ENCODE measurements at places on chromosomes 2 and 18.

DNA sequence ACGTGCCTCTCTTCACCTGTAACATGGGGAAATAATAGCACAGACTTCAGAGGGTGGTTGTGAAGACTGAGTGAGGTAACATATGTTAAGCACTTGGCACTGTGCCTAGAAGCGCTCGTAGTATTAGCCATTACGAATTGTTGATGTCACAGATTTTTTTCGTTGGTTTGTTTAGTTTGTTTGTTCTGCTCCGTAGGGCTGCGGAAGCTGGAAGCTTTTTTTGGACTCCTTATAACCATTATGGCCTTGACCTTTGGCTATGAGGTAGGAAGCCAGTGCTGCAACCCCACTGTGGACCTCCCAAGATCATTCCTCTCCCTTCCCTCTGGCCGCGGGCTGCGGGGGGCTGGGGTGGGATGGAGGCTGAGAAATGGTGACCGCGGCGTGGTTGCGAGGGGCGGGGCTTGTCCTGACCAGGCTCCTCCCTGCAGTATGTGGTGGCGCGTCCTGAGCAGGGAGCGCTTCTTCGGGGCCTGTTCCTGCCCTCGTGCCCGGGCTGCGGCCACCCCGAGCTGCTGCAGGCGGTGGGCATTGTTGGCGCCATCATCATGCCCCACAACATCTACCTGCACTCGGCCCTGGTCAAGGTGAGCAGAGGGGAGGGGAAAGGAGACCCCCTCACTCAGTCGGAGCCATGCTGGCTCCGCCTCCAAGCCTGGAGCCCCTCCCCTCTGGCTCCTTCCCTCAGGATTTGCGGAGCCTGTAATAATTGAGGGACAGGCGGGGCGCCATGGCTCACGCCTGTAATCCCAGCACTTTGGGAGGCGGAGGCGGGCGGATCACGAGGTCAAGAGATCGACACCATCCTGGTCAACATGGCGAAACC is 5.5 kb downstream of the SLC11A1 start:
- H3K27me3 ChIP-seq: peaks cover 2% of the 10 kb centered on the region
- no peak overlapping the region for H3K27ac ChIP-seq
- no peaks in the 10 kb centered on the region for H3K36me3 ChIP-seq
- H3K4me1 ChIP-seq: no peaks in the 10 kb centered on the region
- peak overlapping the region; percentile 71 for H3K4me3 ChIP-seq

GRCh38 chr2:45272549-45273265 is 263.5 kb upstream of the SIX2 start:
- DNase-seq: no peak
- H3K27ac ChIP-seq: no peak overlapping the region
- H3K4me1 ChIP-seq: peaks cover 2% of the 10 kb centered on the region
- H3K4me3 ChIP-seq: no peak overlapping the region
- no peaks in the 10 kb centered on the region for H3K27me3 ChIP-seq

- peaks cover 7% of the 10 kb centered on the region for H3K4me1 ChIP-seq
- no peak overlapping the region for H3K4me3 ChIP-seq
- H3K36me3 ChIP-seq: no peaks in the 10 kb centered on the region
- H3K27me3 ChIP-seq: no peaks in the 10 kb centered on the region
Measured at GRCh38 chr18:11155034-11155759, 5.8 kb upstream of the PIEZO2 start.

GRCh38 chr2:47602996-47603395 is 179.9 kb upstream of the MSH6 start:
- no peak for DNase-seq
- H3K27me3 ChIP-seq: no peaks in the 10 kb centered on the region
- H3K27ac ChIP-seq: no peak overlapping the region
- no peak overlapping the region for H3K4me3 ChIP-seq
- no peaks in the 10 kb centered on the region for H3K36me3 ChIP-seq

- no peaks in the 10 kb centered on the region for H3K4me1 ChIP-seq
- H3K27me3 ChIP-seq: no peaks in the 10 kb centered on the region
- no peak overlapping the region for H3K4me3 ChIP-seq
- no peak for DNase-seq
Measured at GRCh38 chr2:226934546-226935201, 98.8 kb downstream of the RHBDD1 start.

DNA sequence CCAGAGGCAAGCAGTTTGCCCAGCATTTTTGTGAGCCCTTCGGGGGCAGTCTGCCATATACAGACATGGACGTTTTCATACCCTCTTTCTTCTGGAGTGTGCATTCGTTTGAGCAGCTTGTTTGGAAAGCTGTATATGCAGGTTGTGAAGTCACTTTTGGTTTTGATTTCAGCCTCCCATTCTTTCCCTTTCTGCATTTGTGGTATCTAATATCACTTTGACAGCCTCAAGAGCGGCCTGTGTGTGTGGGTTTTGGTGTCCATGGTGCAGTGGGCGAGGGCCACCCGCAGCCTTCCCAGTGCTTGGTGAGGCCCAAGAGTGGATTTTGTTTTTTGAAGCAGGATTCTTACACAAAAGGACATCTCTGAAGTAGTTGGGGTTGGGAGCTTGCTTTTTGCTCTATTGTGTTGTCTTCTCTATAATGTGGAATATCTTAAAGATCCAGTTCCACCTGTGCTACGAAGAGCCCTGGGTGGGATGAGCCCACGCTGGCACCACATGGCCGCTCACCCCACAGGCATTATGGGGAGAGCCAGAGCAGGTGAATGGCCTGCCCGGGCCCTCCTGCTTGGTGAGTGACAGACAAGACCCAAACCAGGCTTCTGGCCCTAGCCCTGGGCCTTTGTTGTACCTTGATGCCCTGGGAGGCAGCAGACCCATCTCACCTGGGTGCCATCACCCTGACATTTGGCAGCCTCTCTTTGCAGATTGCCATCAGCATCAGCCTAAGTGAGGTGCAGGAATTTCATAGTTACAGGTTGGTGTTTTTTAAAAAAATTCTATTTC is 29.5 kb downstream of the INPP4A start:
- no peaks in the 10 kb centered on the region for H3K4me1 ChIP-seq
- H3K4me3 ChIP-seq: no peak overlapping the region
- no peak overlapping the region for H3K27ac ChIP-seq

DNA sequence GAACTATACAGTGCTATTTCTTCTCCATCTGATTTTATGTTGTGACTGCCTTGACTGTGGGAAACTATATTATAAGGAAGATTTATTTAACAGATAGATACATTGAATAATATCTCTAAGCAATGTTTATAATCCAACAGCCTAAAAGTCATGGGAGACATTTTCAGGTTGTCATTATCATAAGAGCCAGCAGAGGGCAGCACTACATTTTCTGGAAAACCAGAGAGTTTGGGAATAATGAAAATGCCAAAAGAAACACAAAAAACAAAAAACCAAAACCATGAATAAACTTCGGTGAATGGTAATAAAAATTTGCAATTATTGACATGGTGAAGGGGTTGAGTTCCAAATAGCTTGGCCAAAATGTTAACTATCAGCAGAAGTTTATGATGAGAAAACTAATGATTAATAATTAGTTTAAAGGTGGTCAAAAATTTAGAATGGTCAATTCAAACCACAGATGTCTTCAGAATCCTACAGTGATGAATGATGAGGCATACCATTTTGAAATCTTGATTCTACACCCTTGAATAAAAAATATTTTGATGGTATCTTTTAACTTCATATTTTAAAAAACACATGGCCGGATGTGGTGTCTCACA is 4.7 kb downstream of the EEF1B2 start:
- no peaks in the 10 kb centered on the region for H3K27me3 ChIP-seq
- no peak for DNase-seq
- no peak overlapping the region for H3K27ac ChIP-seq

DNA sequence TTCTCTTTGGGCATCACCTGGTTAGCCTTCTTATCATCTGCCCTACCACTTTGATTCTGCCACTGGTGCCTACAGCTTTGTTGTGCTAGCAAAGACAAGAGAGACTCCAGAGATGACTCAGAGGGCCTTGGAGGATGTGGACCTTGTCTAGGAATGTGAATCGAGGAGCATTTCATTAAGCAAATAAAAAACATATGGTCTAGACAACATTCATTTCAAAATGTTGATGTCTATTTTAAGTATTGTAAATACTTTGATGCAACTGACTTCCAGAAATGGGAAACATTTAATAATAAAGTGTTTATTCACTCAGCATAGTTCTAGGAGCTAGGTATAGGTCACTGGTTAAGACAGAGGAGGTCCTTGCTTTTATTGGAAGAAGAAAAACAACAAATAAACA is 195.5 kb downstream of the CDCA7 start:
- peaks cover 15% of the 10 kb centered on the region for H3K36me3 ChIP-seq
- H3K27me3 ChIP-seq: no peaks in the 10 kb centered on the region
- no peak overlapping the region for H3K4me3 ChIP-seq
- H3K4me1 ChIP-seq: no peaks in the 10 kb centered on the region
- no peak overlapping the region for H3K27ac ChIP-seq

DNA sequence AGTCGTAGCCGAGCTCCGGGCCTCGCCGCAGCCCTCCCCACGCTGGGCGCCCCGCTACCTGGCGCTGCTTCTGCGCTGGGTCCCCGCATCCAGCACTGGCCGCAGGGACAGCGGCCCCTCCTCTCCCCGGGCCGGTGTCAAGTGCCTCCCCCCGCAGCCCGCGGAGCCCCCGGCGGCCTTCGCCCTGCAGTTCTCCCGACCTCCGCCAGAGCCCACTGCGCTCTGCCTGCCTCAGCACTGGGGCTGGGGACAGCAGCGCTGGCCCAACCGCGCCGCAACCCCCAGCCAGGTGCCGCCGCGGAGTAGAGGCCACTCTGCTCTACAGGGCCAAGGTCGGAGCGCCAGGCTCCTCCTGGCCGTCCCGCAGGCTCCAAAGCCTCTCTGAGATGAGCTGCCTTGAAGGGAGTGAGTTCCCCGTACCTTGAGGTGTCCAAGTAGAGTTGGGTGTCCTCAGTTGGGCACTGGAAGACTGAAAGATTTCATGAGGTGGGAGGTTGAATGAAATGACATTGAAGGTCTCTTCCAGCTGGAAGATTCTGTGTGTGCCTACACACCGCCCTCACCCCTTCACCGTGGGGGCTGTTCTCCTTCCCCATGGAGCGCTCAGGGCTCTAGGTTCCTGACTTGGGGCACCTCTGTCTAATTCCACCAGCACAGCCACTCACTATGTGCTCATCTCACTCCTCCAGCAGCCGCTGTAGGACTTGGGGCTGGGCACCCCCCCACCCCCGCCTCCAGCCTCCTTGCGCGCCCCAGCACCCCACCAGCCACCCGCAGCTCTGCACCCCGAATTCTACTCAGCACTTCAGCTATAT is 854 bp upstream of the DNMT3A start:
- H3K27me3 ChIP-seq: no peaks in the 10 kb centered on the region
- peak; percentile 94 for DNase-seq
- no peaks in the 10 kb centered on the region for H3K36me3 ChIP-seq
- H3K4me1 ChIP-seq: no peaks in the 10 kb centered on the region
- H3K27ac ChIP-seq: no peak overlapping the region

DNA sequence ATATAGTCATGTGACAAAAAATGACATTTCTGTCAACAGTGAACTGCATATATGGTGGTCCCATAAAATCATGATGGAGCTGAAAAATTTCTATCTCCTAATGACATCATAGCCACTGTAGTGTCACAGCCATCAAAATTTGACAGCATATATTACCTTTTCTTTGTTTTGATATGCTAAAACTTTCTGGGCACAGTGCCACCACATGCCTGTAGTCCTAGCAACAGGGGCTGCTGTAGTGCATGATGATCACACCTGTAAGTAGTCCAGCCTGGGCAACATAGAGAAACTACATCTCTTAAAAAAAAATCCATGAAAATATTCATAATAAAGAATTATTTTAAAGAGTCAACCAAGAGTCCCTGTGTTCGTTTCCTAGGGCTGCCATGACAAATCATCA is 155.5 kb upstream of the SERTAD2 start:
- DNase-seq: no peak
- no peaks in the 10 kb centered on the region for H3K27me3 ChIP-seq
- H3K27ac ChIP-seq: no peak overlapping the region
- H3K36me3 ChIP-seq: no peaks in the 10 kb centered on the region
- no peak overlapping the region for H3K4me3 ChIP-seq
- no peaks in the 10 kb centered on the region for H3K4me1 ChIP-seq

DNA sequence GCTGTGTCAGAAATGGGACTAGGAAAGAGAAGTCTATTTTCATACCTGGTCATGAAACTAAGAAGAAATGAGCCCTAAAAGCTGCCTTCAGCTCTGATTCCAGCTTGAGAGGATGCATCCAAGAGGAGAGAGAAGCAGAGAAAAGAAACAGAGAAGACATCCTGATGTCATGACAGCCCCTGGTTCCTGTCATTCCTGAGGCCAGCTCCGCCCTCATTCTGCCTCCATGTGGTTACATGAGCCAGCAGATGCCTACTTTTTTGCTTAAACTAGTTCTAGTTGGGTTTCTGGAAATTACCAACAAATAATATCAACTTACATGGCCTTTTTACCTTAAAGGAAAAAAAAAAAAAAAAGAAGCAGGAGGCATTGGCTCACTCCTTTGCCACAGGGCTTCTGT is 14.1 kb upstream of the ACKR3 start:
- no peak overlapping the region for H3K27ac ChIP-seq
- H3K36me3 ChIP-seq: peaks cover 15% of the 10 kb centered on the region
- H3K4me3 ChIP-seq: no peak overlapping the region
- H3K4me1 ChIP-seq: no peaks in the 10 kb centered on the region
- no peaks in the 10 kb centered on the region for H3K27me3 ChIP-seq
- DNase-seq: no peak

GRCh38 chr2:220309215-220309614 is 681.8 kb downstream of the SLC4A3 start:
- H3K4me3 ChIP-seq: no peak overlapping the region
- no peaks in the 10 kb centered on the region for H3K27me3 ChIP-seq
- H3K27ac ChIP-seq: no peak overlapping the region
- no peak for DNase-seq
- H3K36me3 ChIP-seq: no peaks in the 10 kb centered on the region

DNA sequence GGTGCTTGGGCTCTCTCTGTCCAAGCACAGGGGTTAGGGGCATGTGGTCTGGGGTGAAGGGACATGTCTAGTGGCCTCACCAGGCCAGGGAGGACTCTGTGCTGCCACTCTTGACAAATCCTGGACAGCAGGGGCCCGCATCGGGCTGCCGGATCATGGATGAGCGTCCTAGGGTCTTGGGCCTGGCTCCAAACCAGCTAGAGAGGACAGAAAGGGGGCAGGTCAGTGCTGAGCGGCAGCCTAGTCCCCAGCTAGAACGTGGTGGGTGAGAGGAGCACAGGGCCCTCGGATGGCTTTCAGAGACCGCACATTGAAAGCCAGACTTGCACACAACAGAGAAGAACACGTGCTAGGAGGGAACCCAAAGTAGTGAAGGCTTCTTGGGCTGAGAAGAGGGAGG is 241.2 kb downstream of the ATAD2B start:
- no peak overlapping the region for H3K27ac ChIP-seq
- H3K27me3 ChIP-seq: no peaks in the 10 kb centered on the region
- no peak for DNase-seq
- no peak overlapping the region for H3K4me3 ChIP-seq

GRCh38 chr18:56305583-56305982 is 332.8 kb downstream of the TXNL1 start:
- DNase-seq: no peak
- H3K27me3 ChIP-seq: no peaks in the 10 kb centered on the region
- H3K4me1 ChIP-seq: peaks cover 4% of the 10 kb centered on the region
- H3K27ac ChIP-seq: no peak overlapping the region

GRCh38 chr2:199485732-199486335 is 28.1 kb upstream of the SATB2 start:
- no peaks in the 10 kb centered on the region for H3K4me1 ChIP-seq
- no peak overlapping the region for H3K4me3 ChIP-seq
- no peak overlapping the region for H3K27ac ChIP-seq
- H3K36me3 ChIP-seq: no peaks in the 10 kb centered on the region

Measured in H9 (cell line).